ENCODE measurements at places on chromosomes 3 and 15.

- DNase-seq = peak; percentile 55
These were observed 5.5 kb downstream of the SMAD6 start for GRCh38 chr15:66707310-66708082.

GRCh38 chr3:143170074-143170473 is 50.5 kb downstream of the CHST2 start:
- no peak for DNase-seq

DNA sequence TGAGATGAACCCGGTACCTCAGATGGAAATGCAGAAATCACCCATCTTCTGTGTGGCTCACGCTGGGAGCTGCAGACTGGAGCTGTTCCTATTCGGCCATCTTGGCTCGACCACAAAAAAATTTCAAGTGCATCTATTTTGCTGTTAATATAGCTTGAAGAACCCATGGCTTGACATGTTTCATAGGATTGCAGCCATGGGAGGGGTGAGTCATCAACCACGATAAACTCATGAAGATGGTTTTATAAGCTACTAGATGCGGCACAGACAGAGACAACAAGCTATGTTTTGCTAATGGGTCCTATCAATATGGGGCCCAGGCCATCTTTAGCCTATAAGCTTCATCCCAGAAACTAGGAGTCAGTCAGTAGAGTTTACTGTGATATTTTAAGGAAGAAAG is 100.4 kb upstream of the PHLDB2 start:
- no peak for DNase-seq

GRCh38 chr3:141253811-141254210 is 22.2 kb downstream of the PXYLP1 start:
- no peak for DNase-seq

GRCh38 chr15:40941528-40942336 is 11.5 kb upstream of the CHAC1 start:
- peak; percentile 76 for DNase-seq

DNA sequence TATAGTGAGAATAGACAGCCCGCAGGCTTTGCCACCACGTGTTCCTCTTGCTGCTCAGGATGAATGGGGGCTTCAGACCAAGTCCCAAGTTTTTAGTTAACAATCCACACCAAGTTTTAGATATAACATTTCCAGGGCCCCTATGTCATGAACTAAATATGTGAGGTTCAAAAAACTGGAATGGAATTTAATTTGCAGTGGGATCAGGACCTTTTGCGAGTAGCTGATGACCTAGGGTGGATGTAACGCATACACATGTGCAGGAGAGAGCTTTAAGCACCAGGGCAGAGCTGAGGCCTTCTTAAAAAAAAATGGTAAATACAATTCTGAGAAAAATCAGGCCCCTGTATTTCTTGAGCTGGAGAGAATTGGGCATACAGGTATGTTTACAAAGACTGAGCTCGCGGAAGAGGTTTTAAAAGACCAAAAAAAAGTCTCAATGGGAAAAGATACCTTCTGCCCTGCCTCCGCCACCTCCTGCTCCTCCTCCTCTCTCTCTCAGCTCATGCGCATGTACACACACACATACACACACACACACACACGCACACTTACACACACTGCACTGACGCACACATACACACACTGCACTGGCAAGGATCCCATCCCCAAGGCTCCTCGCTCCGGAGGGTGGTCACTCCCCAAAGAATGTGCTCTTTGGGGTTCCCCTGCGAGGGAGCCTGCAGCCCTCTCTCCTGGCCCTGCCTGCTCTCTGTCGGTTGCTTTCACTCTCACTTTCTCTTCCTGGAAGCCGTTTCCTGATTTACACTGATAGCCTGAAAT is 48.2 kb upstream of the IGF1R start:
- no peak for DNase-seq
